ENCODE measurements at places on chromosomes 7 and 10.
A peak's percentile ranks its signal among the peaks of the same experiment; 100 is the strongest.

DNA sequence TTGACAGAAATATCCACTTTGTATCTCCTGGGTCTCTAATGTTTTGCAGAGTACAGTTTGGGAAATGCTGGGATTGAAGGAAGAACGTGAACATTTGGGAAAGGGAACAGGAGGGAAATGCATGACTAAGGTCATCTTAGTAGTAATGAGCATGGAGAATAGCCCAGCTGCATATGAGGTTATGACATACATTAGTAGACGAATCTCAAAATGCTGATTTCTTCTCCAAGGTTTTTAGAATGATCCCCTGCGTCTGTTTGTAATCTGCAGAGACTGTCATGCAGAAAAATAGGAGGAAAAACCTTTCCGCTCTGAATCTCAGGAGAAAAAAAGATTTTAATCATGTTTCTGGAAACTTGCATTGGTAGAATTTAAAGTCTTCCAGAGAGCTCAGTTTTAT lies 133.6 kb downstream of the PPP1R9A start:
- no peak overlapping the region for H3K27ac ChIP-seq
- no peaks in the 10 kb centered on the region for H3K27me3 ChIP-seq
- H3K4me1 ChIP-seq: no peaks in the 10 kb centered on the region
- no peaks in the 10 kb centered on the region for H3K36me3 ChIP-seq

DNA sequence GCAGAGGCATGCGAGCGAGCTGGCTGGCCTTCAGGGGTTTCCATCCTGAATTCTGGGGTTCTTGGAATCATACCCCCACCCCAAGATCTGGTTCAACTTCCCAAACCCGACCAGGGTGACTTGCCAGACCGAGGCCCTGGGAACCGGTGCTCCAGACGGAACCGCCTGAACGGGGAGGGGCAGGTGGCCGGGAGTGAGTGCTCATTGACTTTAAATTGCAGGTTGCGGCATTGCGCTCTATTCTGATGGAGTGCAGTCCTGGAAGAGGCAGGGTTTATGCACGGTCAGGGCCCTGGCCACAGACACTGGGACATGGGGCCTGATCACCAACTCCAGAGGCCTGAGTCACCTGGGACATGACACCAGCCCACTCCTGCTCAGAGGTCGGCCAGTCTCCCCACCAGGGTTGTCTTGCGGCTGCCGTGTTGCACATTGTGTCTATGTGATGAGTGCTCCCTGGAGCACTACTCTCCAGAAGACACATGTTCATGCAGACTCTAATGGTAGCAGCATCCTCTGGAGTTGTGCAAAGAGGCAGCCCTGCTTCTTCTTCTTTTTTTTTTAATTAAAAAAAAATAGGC lies 5.8 kb upstream of the DDIT4 start:
- no peak overlapping the region for H3K4me3 ChIP-seq
- peaks cover 31% of the 10 kb centered on the region for H3K4me1 ChIP-seq
- DNase-seq: no peak
- no peak overlapping the region for H3K27ac ChIP-seq

DNA sequence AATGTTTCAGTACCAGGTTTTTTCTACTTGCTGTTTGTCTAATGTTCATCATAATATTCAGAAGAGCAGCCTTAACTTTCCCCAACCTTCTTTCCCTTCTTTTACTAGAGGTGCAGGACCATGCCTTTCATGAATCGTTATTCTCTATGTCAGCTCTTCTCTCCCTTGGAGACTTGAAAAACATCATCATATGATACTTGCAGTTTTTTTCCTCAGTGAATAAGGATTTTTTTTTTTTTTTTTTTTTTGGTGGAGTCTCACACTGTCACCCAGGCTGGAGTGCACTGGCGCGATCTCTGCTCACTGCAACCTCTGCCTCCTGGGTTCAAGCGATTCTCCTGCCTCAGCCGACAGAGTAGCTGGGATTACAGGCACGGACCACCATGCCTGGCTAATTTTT lies 30.1 kb downstream of the SMNDC1 start:
- no peaks in the 10 kb centered on the region for H3K27me3 ChIP-seq
- peaks cover 31% of the 10 kb centered on the region for H3K4me1 ChIP-seq
- no peak overlapping the region for H3K4me3 ChIP-seq
- H3K36me3 ChIP-seq: no peaks in the 10 kb centered on the region
- DNase-seq: no peak

GRCh38 chr10:100653957-100654781 lies 91.2 kb upstream of the PAX2 start:
- DNase-seq: peak; percentile 70
- peaks cover 26% of the 10 kb centered on the region for H3K4me1 ChIP-seq
- peaks cover 63% of the 10 kb centered on the region for H3K27me3 ChIP-seq
- H3K27ac ChIP-seq: no peak overlapping the region
- no peaks in the 10 kb centered on the region for H3K36me3 ChIP-seq
- H3K4me3 ChIP-seq: peak overlapping the region; percentile 68

DNA sequence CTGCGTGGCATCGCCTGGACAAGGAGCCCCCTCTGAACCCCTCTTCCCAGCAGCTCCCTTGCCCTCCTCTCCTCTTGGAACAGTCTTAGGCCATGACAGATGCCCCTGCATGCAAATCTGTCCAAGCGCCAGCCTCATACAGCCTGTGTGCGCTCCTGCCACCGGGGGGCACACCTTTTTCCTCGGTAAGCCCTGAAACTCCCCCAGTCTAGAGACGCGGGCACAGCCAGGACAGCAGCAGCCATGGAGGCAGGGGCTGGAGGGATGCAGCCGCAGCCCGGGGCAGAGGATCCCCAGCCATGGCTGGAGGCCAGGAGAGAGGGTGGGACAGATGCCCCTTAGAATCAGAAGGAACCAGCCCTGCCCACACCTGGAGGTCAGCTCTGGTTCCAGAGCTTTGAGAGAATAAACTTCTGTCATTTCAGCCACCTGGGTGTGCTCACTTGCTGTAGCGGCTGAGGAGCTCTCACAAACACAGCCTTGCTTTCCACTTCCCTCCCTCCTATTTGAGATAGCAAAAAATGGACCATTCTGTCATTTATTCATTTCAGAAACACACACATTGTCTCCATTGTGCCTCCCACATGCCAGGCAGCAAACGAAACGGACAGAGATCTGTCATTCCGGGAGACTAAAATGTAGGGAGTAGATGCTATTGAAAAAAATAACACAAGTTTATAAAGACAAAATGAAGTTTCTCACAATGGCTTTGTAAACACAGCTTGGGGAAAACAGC lies 241.5 kb downstream of the WDR37 start:
- H3K4me1 ChIP-seq: peaks cover 5% of the 10 kb centered on the region
- H3K36me3 ChIP-seq: no peaks in the 10 kb centered on the region
- no peak overlapping the region for H3K4me3 ChIP-seq
- no peak overlapping the region for H3K27ac ChIP-seq
- peaks cover 6% of the 10 kb centered on the region for H3K27me3 ChIP-seq
- peak; percentile 16 for DNase-seq

DNA sequence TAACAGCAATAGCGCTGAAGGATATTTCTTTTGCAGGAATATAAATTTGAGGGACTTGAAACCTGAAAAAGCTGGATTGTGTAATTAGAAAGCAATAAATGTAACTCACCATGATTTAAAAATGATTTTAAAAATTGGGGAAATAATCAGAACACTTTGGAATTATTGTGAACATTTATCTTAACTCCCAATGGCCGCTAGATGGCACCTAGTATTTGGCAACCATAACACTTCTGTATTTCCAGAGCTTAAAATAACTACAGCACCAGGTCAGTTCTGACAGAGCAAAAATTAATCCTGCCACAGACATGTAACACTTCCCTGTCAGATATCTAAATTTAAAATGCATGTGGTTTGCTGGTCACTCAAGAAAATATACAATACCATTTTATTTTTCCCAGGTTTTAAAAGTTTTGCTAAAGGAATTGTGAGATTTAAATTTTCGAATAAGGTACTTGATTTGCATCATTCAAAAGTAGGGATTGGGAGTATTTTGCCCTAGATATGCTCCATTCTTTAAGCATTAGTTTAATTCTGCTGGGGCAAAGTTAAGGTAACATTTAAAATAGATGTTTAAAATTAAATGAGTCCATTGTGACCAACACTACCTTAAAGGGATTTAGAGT lies 144.5 kb downstream of the PPP1R3A start:
- peaks cover 1% of the 10 kb centered on the region for H3K27me3 ChIP-seq
- H3K27ac ChIP-seq: no peak overlapping the region
- H3K36me3 ChIP-seq: no peaks in the 10 kb centered on the region
- H3K4me3 ChIP-seq: no peak overlapping the region
- DNase-seq: peak; percentile 12

- no peak overlapping the region for H3K27ac ChIP-seq
- no peak for DNase-seq
- peaks cover 2% of the 10 kb centered on the region for H3K27me3 ChIP-seq
- peaks cover 4% of the 10 kb centered on the region for H3K4me1 ChIP-seq
- H3K36me3 ChIP-seq: no peaks in the 10 kb centered on the region
- no peak overlapping the region for H3K4me3 ChIP-seq
These were observed 316.6 kb upstream of the AKR1E2 start for GRCh38 chr10:4509405-4509804.

DNA sequence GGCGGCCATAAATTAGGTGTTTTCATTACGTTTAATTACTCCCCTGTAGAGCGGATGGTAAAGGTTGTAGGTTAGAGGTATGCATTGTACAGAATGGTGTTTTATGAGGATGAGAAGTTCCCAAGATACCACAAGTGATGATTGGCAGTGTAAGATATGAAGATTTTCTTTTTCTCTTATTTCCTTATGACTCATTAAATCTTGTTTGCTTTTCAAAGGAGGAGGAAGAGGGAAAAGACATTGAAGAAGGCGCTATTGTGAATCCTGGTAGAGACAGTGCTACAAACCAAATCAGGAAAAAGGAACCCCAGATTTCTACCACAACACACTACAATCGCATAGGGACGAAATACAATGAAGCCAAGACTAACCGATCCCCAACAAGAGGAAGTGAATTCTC lies 133.9 kb downstream of the AASS start:
- H3K27ac ChIP-seq: no peak overlapping the region
- H3K27me3 ChIP-seq: no peaks in the 10 kb centered on the region
- H3K36me3 ChIP-seq: no peaks in the 10 kb centered on the region
- no peak overlapping the region for H3K4me3 ChIP-seq

DNA sequence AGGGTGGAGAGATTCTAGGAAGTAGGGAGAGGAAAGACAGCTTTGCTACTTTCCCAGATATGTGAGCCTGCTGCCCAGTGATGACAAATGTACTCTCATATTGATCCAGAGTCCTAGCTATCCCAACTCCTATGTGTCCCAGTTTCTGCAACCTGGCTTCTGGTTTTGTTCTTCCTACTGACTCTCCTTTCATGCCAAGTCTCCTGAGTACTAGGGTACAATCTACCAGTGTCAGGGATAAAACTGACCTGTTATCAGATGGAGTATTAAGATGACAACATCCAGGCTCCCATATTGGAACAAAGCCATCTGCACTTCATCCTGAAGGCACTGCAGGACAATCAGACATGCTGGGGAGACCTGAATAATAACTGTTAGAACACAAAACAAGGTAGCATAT lies 233.7 kb upstream of the PHYHIPL start:
- H3K27me3 ChIP-seq: no peaks in the 10 kb centered on the region
- no peaks in the 10 kb centered on the region for H3K4me1 ChIP-seq
- H3K27ac ChIP-seq: no peak overlapping the region
- no peaks in the 10 kb centered on the region for H3K36me3 ChIP-seq
- no peak for DNase-seq
- H3K4me3 ChIP-seq: no peak overlapping the region

DNA sequence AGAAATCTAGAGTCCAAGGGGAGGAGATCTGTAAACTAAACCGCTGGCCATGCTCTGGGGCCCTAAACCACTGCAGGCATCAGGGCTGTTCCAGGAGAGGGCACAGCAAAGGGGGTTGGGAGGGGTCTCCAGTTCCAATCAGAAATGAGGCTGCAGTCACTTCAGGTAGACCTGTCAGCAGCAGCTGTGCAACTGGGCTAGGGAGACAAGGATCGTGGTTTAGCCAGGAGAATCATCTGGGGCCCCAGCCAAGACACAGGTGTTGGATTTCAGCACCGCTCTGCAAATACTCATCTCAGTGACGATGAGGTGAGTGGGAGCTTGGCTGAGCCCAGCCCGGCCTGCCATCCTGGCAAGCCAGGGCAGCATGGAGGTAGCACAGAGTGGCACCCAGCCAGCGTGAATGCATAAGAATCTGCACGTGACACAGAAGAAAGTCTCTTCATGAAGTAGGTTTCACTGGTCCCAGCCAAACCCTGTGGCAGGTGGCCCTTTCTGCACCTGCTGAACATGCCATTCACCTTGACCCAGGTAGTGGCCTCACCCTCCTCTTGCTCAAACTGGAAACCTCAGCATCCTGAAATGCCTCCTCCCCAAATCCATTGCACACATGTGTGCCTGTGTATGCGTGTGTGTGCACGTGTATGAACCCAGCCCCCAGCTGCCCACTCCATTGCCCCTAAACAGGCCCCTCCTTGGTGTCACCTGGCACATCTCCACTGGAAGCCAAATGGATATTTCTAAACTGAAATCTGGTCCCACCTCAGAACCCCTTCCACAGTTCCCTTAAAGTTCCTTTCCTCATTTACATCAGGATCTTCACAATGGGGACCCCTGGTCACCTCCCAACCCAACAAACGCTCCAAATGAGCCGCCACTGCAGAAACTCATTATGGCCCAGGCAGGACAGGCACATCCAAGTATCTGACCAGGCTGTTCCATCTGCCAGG lies 9.6 kb downstream of the GPRIN2 start:
- no peaks in the 10 kb centered on the region for H3K4me1 ChIP-seq
- no peaks in the 10 kb centered on the region for H3K36me3 ChIP-seq
- DNase-seq: peak; percentile 0
- H3K4me3 ChIP-seq: no peak overlapping the region

DNA sequence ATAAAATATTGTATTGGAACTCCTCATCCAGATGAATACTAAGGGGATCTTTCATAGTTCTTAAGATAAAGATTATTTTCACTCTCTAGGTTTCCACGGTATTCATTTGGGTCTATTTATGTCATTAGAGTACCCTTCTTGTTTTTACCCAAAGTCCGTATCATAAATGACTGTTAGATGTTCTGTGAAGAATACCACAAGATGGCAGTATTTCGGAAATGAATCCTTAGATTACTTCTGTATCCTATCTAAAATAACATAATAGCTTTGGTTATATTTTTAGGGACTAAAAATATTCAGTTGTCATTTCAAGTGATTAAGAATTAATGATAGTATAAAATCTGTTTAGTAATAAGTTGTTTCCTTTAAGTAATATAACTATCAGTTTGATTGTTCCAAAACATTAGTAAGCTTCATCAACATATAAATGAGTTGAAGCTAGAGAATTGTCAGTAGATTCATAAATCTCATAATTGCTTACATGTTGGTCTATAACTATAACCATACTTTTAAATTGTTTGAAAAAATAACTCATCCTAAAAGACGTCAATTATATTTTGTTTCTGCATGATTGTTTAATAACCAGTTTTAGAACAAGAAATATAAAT lies 337.5 kb upstream of the KCND2 start:
- no peak overlapping the region for H3K4me3 ChIP-seq
- H3K4me1 ChIP-seq: no peaks in the 10 kb centered on the region
- H3K27me3 ChIP-seq: no peaks in the 10 kb centered on the region
- DNase-seq: no peak
- no peaks in the 10 kb centered on the region for H3K36me3 ChIP-seq

- peak within 1 kb of the TSS; percentile 86 for H3K27ac ChIP-seq
- no peaks in the 10 kb centered on the region for H3K36me3 ChIP-seq
- no peaks in the 10 kb centered on the region for H3K27me3 ChIP-seq
- H3K4me3 ChIP-seq: peak within 1 kb of the TSS; percentile 93
- peaks cover 37% of the 10 kb centered on the region for H3K4me1 ChIP-seq
These were observed at the start of gene TAF3 for GRCh38 chr10:7818295-7819120. Gene TAF3 (plus strand): TSS chr10:7818505. CDS start chr10:7818710, 205 bp downstream.

- DNase-seq: no peak
- H3K27me3 ChIP-seq: peaks cover 22% of the 10 kb centered on the region
- no peaks in the 10 kb centered on the region for H3K36me3 ChIP-seq
- no peak overlapping the region for H3K27ac ChIP-seq
- H3K4me1 ChIP-seq: peaks cover 7% of the 10 kb centered on the region
These were observed 7.3 kb downstream of the NPY start for GRCh38 chr7:24291271-24291670.
